Stimulated activated naive B cell treated with anti-CD40 and anti-IgM and Interleukin-4, amounts not matched to agents 10 μg/mL and 1 μg/mL and 100 μg/mL, for 72 hours (primary cell): ENCODE measurements at places on chromosomes 2 and 18.
A peak's percentile ranks its signal among the peaks of the same experiment; 100 is the strongest.

DNA sequence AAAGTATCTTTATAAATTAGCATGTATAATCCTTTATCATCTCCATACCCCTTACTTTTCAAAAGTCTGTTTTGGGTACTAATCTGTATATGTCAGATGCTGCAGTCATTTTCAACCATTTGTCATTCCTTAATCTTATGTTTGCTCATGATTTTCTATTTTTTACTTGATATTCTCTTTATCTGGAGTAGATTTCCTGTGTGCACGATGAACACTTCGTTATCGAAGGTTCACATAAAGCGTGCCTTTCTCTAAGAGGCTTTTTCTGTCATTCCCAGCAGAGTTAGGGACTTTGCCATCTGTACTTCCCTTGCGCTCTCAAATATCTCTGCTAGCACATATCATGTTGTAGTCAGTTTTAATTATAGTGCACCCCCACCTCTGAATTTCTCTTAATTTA lies 123.2 kb downstream of the BIRC6 start:
- H3K4me3 ChIP-seq: no peak overlapping the region
- DNase-seq: no peak
- H3K27me3 ChIP-seq: no peaks in the 10 kb centered on the region
- no peak overlapping the region for H3K27ac ChIP-seq
- peaks cover 21% of the 10 kb centered on the region for H3K36me3 ChIP-seq
- no peaks in the 10 kb centered on the region for H3K4me1 ChIP-seq

- H3K4me3 ChIP-seq: no peak overlapping the region
- peaks cover 35% of the 10 kb centered on the region for H3K4me1 ChIP-seq
- no peak overlapping the region for H3K27ac ChIP-seq
Measured at GRCh38 chr18:55487997-55488396, 100.0 kb downstream of the TCF4 start.

DNA sequence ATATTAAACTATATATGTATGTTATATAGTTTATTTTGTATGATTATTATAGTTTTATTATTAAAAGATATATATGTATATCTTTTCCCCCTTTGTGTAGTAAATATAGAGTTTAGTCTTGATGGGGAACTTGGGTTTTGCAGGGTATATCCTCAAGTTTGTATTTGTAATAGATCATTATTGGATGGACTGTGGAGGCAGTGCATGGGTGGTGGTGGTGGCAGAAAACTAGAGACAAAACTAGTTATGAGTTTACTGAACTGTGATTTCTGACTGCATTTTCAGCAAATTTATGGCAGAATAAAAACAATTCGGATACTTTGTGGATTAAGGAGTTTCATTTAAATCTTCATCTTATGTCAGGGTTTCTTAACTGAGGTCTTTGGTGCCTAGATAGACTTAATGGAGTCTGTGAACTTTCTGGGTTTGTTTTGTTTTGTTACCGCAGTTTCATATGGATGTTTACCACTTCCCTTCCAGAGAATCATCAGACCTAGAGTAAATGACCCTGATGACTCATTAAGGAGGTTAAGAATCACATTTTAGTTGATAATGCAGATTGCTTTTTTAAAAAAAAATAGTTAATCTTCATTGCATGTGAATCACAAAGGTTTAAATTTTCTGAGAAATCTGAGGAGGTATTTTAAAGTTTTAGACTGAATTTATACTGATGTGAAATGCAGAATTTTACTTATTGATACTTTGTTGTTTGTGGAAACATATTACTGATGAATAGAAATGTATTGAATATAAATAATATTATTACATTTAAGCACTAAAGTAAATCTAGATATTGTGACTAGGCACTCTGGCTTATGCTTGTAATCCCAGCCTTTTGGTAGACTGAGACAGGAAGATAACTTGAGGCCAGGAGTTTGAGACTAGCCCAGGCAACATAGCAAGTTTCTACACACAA lies 14.5 kb downstream of the EPC2 start:
- no peak for DNase-seq
- no peaks in the 10 kb centered on the region for H3K27me3 ChIP-seq
- peaks cover 32% of the 10 kb centered on the region for H3K4me1 ChIP-seq
- peaks cover 5% of the 10 kb centered on the region for H3K36me3 ChIP-seq
- H3K4me3 ChIP-seq: peak overlapping the region; percentile 57

DNA sequence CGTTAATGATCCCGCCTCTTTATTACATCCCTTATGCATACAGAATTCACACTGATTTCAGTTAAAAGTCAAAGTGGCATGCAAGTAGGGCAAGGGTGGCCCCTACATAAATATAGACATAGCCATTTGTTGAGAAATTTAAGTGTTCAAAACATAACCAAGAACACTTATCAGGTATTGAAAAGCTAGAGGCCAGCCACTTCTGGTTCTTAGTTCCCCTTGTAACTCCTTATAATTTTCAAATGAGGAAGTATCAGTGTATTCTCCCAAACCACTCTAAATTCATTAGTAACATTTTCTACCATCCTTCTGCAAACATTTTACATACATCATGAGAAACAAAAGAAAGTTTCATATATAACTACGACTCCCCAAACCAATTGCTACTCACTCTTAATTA lies 5.8 kb upstream of the ARL5A start:
- H3K4me1 ChIP-seq: peaks cover 14% of the 10 kb centered on the region
- H3K27ac ChIP-seq: no peak overlapping the region
- H3K27me3 ChIP-seq: no peaks in the 10 kb centered on the region
- H3K36me3 ChIP-seq: no peaks in the 10 kb centered on the region
- no peak overlapping the region for H3K4me3 ChIP-seq

- no peak overlapping the region for H3K4me3 ChIP-seq
- no peaks in the 10 kb centered on the region for H3K36me3 ChIP-seq
- H3K27ac ChIP-seq: no peak overlapping the region
- H3K4me1 ChIP-seq: no peaks in the 10 kb centered on the region
Measured at GRCh38 chr2:223166983-223167650, 115.1 kb downstream of the KCNE4 start.

- H3K27me3 ChIP-seq: peaks cover 27% of the 10 kb centered on the region
- no peak for DNase-seq
- no peaks in the 10 kb centered on the region for H3K36me3 ChIP-seq
- H3K4me1 ChIP-seq: peaks cover 5% of the 10 kb centered on the region
- no peak overlapping the region for H3K27ac ChIP-seq
Measured at GRCh38 chr2:241541564-241542277, 16.8 kb upstream of the BOK start.

DNA sequence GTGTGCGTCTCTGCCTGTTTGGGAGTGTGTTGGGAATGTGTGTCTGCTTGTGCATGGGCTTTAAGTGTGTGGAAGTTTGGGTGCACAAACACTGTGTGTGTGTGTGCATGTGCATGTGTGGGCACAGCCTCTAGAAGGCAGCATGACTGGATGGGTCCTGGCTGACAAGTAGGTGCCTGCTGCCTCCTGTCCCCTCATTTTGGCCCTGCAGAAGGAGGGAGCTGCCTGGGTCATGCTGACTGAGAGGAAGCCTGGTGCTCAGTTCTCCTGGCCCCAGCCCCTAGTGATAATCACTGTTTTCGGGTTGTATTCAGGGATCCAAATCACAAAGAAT lies 34.1 kb downstream of the GLI2 start:
- DNase-seq: no peak
- H3K27ac ChIP-seq: no peak overlapping the region
- no peaks in the 10 kb centered on the region for H3K4me1 ChIP-seq
- no peak overlapping the region for H3K4me3 ChIP-seq
- H3K36me3 ChIP-seq: no peaks in the 10 kb centered on the region

DNA sequence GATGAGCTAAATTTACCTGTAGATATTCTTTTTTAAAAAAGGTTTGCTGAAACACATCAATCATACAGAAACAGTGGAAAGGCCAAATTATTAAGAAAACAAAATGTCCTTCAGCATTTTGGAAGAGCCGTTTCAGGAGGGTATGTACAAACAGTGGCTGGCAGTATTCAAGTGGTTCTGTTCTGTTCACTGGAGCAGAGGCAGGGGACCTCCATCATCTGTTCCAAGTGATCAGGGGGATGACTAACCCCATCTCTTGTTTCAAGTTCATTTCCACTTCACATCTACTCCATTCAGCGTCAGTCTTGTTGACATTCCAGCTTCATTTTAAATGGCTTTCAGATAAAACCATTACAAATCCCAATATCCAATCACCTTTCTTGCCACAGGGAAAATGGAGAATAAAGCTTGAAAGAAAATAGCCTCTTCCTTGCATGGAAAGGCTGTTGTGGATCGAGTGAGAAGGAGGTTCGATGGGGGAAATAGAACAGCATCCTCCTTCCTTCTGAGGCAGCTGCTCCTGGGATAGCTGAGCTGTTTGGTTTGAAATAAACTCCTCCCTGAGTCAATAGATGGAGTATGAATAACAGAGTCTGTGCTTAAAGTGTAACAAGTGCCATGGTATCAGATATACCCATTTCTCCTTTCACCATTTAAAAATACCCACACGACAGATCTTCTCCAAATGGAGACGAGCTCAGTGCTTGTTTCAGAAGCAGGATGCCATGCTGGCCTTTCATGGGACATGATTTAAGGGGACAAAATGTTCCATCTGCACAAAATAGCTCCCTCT lies 63.7 kb upstream of the OTOF start:
- no peak overlapping the region for H3K27ac ChIP-seq
- H3K4me1 ChIP-seq: no peaks in the 10 kb centered on the region
- H3K36me3 ChIP-seq: no peaks in the 10 kb centered on the region
- H3K4me3 ChIP-seq: no peak overlapping the region
- H3K27me3 ChIP-seq: peaks cover 21% of the 10 kb centered on the region

GRCh38 chr2:188645986-188646385 lies 328.2 kb upstream of the COL3A1 start:
- H3K36me3 ChIP-seq: no peaks in the 10 kb centered on the region
- no peaks in the 10 kb centered on the region for H3K4me1 ChIP-seq
- no peak for DNase-seq
- no peak overlapping the region for H3K27ac ChIP-seq

- DNase-seq: no peak
- no peak overlapping the region for H3K4me3 ChIP-seq
- no peaks in the 10 kb centered on the region for H3K27me3 ChIP-seq
Measured at GRCh38 chr2:124915567-124915966, 890.5 kb downstream of the CNTNAP5 start.

DNA sequence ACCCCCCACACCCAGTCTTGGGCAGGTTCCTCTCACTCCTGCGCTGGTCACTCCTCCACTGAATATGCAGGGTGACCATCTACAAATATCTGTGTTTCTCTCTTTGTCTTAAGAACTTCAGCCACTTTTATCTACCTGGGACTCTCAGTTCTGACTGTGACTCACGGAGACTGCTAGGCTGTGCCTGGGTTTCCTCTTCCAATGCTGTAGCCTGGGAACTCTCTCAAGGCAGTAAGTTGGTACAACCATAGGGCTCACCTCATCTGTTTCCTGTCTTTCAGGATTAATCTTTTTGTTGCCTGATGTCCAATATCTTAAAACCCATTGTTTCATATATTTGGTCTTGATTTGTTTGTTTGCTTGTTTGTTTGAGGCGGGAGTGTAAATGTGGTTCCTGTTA lies 47.2 kb upstream of the ZNF396 start:
- H3K27me3 ChIP-seq: no peaks in the 10 kb centered on the region
- H3K4me3 ChIP-seq: no peak overlapping the region
- H3K27ac ChIP-seq: peak overlapping the region; percentile 43
- no peak for DNase-seq

DNA sequence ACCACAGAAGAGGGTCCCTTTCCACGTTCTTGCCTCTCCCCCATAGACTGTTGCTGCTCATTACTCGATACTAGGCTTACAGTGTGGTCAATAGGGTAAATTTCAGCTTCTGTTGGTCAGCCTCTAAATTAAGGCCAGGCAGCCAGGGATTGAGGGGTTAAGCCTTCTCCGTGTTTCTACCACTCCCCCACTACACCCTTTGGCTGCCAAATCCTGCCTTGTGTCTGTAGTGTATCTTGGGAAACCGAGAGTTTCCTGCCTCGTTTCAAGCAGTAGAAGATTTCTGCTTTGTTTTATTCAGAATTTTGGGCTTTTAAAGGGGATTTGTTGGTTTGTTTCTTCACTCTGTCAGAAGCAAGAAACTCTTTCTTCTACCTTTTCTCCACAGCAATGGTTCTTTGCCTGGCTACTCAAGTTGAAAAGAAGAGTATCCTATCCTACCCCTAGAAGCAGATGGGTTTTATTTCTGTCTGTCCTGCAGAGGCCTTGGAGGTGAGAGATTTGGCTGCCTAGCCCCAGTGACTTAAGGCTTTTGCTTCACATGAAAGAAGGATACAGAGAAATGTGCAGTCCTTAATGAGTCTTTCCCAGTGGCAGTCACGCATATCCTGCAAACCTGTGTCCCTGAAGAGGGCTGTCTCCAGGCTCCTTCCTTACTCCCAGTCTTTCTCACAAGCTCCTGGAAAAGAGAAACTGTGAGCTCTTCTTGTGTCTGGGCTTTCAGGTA lies 261.5 kb upstream of the TANK start:
- no peaks in the 10 kb centered on the region for H3K27me3 ChIP-seq
- no peaks in the 10 kb centered on the region for H3K4me1 ChIP-seq
- no peaks in the 10 kb centered on the region for H3K36me3 ChIP-seq

DNA sequence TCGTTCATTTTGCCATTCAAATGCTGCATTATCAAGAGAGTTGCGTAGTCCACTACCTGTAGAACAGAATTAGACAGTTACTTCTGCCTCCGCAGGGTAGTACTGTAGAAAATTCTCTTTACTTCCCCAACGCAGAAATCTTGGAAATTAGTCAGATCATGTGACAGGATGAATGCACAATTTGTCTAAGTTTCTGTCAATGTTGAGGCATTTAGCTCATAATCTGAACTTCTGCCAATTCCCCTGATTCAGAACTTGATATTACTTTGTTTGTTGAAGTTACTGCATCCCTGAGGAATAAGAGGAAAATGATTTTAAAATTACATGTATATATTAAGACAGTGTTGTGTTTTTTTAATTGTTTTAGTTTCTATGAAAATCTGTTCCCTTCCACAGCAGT lies 83.4 kb downstream of the TTC27 start:
- H3K27ac ChIP-seq: no peak overlapping the region
- no peak overlapping the region for H3K4me3 ChIP-seq
- no peak for DNase-seq
- no peaks in the 10 kb centered on the region for H3K27me3 ChIP-seq
- peaks cover 43% of the 10 kb centered on the region for H3K36me3 ChIP-seq
- peaks cover 16% of the 10 kb centered on the region for H3K4me1 ChIP-seq

GRCh38 chr18:8175501-8176061 lies 433.7 kb upstream of the RAB12 start:
- no peaks in the 10 kb centered on the region for H3K27me3 ChIP-seq
- H3K27ac ChIP-seq: no peak overlapping the region
- no peak overlapping the region for H3K4me3 ChIP-seq
- no peak for DNase-seq

DNA sequence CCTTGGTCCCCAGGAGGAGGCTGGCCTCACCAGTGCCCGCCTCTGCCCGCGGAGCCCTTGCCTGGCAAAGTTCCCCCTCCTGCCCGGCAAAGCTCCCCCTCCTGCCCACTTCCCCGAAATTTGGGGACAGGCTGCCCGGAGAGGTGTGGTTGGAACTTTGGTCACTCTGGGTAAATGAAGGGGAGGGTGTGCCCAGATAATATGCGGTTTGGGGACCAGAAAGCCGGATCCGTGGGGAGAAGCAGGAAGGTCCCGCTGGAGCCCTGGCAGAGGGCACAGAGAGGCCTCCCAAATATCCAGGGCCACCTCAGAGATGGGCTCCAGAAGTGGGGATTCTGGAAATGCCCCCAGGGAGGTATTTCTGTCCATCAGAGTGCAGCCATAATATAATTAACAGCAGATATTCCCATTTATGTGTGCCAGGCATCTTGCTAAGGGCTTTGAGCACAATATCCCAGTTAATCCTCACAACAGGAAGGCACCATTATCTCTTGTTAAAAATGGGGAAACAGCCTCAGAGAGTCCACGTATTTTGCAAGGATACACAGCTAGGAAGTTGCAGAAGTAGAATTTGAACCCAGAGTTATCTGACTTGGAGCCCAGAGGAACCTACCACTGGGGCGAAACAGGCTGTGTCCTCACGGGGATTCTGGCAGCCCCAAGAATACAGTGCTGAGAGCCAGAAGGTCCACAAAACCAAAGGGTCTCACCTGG lies 914 bp downstream of the STEAP3 start:
- peak overlapping the region; percentile 58 for H3K4me3 ChIP-seq
- no peak for DNase-seq
- H3K27me3 ChIP-seq: peaks cover 39% of the 10 kb centered on the region
- H3K4me1 ChIP-seq: no peaks in the 10 kb centered on the region
- no peak overlapping the region for H3K27ac ChIP-seq
- no peaks in the 10 kb centered on the region for H3K36me3 ChIP-seq
